ENCODE measurements at places on chromosomes 11 and 22.

- DNase-seq: no peak
Measured at GRCh38 chr11:105179542-105180278, 40.1 kb upstream of the CARD18 start.

DNA sequence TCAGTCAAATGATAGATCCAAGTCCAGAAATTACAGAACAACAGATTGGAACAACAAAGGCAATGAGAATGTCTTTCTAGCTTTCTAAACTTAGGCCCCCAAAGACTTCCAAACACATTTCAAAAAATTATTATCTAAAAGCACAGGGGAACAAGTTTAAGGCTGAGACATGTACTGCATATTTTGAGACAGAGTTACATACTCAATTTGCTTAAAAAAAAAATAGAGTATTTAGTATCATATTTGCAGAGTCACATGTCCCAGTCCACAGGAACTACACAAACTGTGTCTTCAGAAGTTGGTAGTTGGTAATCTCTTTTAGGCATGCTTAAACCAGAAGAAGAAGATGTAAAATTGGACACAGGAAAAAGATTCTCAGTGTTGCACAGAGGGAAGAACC, 127.2 kb downstream of the MAML2 start:
- DNase-seq: no peak

DNA sequence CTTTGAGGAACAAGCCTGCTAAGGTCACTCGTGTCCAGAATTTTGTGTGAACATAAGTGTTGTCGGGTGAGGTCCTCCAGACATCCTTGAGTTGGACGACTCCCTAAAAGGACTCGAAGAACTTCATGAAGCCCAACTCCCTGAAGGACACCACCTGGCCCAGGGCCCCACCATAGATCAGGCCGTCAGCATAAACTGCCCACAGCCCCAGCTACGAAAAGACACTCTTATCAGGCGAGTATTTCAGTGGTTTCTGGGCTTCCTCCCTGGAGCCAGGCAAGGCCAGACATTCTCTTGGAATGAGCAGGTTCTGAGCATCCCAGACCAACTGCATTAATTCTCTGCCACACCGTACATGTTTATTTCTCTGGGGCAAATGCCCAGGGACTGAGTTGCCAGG, 170.1 kb downstream of the IGLL1 start:
- no peak for DNase-seq

DNA sequence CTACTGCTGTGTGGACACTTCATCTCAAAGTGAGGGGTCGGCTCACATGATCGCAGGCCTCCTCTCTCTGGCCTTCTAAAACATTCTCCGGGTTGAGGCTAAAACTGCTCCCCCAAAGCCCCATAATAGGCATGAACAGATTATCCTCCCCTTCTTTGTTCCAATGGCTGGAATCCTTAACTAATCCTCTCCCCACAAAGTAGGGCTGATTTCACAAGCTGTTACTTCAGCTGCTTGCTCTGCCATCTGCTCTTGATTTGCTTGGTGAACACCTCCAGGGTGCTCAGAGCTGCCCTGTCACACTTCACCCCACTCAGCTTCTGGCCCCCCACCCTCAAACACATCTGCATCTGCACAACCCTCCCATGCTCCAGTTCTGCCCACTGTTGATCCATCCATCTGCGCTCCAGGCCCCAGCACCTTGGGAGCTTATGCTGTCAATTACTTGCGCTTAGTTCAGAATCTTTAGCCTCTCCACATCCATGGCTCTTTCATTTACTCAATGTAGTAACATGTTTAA, 173.1 kb upstream of the API5 start:
- no peak for DNase-seq

- DNase-seq: no peak
Measured at GRCh38 chr22:48670731-48671130, 1156.9 kb downstream of the BRD1 start.

GRCh38 chr11:66570850-66571180, 2.4 kb upstream of the CTSF start:
- no peak for DNase-seq

DNA sequence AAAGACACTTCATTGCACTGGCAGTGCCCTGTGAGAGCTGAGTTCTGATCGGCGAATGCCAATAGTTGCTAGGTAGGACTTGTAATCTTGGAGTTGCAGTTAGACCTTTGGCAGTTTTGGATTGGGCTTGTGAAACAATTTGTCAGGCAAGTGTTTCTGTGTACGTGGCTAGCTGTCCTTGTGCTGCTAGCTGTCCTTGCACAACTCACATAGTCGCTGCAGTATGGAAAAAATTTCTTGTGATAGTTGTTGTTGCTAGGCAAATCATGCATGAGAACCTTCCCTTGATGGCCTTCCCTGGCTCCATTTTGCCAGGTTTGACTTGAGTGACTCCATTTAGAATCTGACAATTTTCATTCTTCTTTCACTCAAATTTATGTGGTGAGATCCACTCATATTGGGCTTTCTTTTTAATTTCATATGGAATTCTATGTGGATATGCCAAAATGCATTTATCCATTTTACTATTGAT, 140.7 kb downstream of the APIP start:
- DNase-seq: no peak

GRCh38 chr22:47558828-47559700, 796.6 kb downstream of the TBC1D22A start:
- DNase-seq: no peak

DNA sequence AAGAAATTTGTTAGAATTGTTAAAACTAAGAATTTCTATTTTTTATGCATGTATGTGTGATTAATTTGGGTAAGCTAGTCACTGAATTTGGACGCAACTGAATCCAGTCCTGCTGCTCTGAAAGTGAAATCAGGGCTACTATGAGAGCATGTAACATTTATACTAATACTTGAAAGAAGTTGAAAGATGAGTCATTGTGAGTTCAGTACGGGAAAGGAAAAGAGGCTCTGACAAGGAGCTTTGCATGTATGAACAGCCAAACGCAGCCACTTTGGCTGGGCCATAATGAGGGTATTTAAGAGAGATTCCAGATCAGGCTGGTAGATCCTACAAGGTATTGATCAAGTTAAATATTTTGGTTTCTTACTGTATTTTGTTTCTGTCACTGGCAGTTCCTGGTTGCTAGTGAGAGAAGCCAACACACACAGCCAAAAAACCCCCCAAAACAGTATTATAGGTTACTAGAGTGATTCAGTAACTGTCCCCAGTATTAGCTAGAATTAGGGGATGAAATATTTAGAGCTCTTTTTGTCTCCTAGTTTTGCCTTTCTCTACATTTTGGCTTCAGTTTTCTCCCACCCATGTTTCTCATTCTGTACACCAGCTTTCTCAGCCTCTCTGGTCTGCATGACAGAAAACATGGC, 14.1 kb downstream of the AASDHPPT start:
- no peak for DNase-seq

- no peak for DNase-seq
Measured at GRCh38 chr22:47621253-47621652, 858.8 kb downstream of the TBC1D22A start.

DNA sequence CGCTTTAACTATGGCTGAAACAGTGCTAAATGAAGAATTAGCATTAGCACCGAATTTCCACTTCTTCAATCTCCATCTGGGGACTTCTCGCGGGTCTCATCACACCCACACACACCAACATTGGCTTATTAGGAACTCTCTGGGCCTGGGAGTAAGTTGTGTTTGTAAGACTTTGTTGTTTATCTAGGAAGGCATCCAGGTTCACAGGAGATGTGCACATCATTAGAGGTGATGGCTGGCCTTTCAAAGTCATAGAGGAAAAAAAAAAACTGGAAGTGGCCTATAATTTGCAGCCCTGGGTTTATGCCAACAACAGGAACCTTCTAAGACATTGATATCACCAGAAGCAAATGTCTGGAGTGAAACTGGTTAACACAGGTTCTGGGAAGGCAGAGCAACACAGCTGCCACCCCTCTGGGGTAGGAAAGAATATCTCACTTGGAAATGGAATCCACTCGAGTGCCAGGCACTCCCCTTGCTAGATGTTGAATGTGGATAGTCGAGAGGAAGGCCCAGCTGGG, 84.5 kb downstream of the TRAF6 start:
- DNase-seq: no peak

DNA sequence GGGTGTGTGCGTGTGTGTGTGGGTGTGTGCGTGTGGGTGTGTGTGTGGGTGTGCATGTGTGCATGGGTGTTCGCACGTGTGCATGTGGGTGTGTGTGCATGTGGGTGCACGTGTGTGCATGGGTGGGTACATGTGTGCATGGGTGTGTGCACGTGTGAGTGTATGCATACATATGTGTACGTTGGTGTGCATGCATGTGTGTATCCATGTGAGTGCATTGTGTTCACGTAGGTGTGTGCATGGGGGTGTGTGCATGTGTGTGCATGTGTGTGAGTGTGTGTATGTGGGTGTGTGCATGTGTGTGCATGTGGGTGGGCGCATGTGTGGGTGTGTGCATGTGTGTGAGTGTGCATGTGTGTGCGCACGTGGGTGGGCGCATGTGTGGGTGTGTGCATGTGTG, 19.9 kb upstream of the APOBEC3A start:
- DNase-seq: no peak

Data from NB4 (cell line).